ENCODE measurements at places on chromosomes 6 and 20.

GRCh38 chr20:11711214-11711613, 206.5 kb upstream of the BTBD3 start:
- no peak for DNase-seq

GRCh38 chr20:36421641-36422040, 115.5 kb downstream of the DLGAP4 start:
- DNase-seq, result no peak

DNA sequence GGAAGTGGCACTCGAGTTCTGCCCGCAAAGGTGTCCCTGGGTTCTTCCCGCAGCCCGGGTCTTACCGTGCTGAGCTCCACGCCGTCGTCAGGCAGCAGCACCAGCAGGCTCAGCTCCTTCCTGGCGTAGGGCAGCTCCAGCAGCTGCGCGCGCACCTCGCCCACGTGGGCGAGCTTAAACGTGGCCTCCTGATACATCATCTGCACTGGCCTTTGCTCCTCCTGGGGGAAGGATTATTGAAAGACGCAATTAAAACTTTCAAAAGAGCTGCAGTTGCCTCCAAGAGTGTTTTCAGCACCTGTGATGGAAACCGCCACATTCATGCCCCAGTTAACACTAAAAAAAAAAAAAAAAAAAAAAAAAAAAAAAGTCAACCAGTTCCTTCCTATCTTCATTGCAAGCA, 11.3 kb downstream of the SERPINB9 start:
- DNase-seq, result peak; percentile 74

DNA sequence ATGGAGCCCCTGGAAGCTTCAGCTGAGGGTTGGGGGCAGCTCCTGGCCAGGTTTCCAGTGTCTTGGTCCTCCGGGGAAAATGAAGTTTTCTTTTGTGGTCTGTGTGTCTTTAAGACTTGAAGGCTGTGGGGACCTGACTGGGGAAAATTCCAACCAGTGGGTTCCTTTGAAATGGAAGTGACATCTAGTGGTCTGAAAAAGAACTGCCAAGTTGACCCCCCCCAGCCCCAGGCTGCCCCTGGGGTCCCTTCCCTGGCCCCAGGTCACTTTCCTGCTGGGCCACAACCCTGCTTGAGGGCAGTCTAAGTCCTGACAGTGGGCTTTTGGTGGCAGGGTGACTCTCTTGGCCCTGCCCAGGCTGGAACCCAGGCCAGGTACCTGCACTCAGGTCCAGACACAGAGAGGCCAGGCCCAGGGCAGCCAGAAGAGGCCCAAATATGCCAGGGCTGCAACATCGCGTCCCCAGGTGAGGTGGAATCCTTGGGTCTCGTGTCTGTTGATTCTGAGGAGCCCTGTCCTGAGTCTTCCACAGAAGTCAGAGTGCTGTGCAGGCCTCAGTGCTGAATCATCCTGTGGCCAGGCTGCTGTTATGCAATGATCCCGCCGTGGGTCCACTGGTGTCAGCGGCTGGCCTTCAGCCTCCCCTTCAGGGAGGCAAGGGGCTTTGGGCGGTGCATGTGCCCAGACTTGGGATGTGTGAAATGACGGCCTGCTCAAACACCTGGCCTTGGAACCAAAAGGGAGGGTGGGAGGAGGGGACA, 68.4 kb downstream of the VEGFA start:
- peak; percentile 48 for DNase-seq

DNA sequence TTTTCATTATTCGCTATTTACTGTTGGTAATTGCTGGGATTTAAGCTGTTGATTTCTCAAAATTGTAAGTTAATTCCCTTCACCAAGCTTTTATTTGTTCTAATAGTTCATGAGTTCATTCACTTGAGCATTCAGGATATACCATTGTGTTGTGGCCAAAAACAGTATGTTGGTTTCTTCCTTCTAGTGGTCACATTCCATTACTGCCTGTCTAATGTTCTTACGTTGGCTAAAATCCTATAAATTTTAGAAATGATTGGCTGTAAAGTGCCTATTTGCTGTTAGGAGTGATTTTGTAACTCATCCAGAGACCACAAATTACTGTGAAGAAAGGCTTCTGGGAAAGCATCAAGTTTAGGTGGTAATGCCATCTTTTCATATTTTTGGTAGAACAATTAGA, 76.3 kb downstream of the FARS2 start:
- DNase-seq, result no peak

DNA sequence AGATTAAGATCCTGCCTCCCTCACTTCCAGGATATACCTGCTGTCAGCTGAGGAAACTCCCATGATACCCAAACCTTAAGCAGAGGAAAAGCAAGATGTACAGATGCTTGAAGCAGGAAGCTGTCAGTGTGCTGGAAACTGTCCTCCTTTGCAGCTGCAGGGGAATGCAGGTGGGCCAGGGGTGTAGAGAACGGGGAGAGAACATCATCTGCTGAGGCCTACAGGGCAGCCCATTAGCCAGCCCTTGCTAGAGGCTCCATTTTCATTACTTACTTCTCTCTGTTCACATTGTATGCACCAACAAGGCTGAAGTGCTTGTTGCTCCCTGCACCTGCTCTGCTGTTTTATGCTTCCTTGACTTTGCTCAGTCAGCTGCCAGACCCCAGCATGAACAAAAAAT, 119.1 kb downstream of the PRND start:
- DNase-seq, result no peak

- DNase-seq, result no peak
Measured at GRCh38 chr6:170476360-170476759, 76.7 kb downstream of the PSMB1 start.

DNA sequence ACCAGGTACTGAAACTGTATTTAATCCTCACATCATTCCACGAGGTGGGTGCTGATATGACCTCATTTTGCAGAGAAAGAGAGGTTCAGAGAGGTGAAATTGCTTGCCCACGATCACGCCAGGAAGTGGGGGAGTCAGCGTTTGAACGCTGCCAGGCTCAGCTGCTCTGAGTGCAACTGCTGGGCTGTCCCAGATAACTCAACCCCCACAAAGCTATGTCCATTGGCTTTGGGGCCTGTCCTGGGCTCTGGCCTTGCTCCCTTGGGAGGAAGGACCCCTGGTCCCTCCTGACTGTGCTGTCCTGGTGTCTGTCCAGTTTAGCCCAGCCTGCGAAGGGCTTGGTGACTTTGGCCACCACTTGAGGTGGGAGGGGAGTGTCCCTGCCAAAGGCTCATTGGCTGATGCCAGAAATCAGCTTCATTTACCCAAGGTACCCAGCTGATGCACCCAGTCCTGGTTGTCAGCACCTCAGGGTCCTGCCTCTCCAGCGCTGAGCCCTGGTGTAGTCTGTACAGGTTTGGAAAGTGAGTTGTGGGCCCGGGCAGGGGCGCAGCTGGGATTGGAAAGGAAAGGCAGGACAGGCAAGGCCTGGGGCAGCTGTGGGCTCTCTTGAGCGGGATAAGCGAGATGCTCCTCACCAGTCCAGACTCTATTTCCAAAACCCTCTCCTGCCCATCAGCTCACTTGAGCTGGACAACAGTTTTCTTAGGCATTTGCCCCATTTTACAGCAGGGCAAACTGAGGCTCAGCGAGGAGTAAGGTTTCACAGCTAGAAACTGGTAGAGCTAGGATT, 38.5 kb downstream of the SUN5 start:
- DNase-seq, result no peak

GRCh38 chr6:111565326-111566221, 40.1 kb downstream of the TRAF3IP2 start:
- no peak for DNase-seq

DNA sequence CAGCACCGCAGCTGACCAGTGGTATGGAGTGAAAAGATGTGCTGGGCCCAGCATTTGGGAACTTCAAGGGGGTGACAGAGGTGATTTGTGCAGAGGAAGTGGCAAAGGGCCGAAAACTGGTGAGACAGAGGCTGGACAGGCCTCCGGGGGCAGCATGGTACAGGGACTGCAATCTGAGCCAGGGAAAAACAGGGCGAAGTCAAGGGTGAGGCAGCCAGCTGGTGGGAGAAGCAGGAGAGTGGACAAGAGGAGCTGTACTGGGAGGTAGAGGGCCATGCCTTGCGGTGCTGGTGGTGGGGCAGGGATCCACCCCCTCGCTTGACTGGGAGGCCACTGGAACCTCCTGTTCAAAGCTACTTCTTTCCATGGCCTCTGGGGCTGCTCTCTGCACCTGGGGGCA, 7.3 kb upstream of the GFRA4 start:
- DNase-seq, result no peak

- DNase-seq, result no peak
Measured at GRCh38 chr6:151702851-151703658, 104.4 kb upstream of the ESR1 start.

GRCh38 chr6:139402876-139403386, 28.5 kb upstream of the CITED2 start:
- no peak for DNase-seq

- no peak for DNase-seq
Measured at GRCh38 chr20:35200267-35200666, 26.2 kb upstream of the MMP24 start.

DNA sequence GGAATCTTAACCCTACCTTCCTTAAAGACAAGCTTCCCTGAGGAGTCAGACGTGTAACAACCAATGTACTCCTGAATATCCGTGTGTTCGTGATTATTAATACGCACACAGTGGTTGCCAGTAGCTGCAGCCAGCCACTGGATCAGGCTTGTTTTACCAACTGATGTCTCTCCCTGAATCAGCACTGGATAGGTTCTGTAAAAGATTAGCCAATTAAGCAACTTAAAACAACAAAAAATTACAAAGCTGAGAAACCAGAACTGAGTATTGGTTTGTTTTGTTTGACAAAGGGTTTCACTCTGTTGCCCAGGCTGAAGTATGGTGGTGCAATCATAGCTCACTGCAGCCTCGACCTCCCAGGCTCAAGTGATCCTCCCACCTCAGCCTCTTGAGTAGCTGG, 69.3 kb downstream of the MDN1 start:
- no peak for DNase-seq

DNA sequence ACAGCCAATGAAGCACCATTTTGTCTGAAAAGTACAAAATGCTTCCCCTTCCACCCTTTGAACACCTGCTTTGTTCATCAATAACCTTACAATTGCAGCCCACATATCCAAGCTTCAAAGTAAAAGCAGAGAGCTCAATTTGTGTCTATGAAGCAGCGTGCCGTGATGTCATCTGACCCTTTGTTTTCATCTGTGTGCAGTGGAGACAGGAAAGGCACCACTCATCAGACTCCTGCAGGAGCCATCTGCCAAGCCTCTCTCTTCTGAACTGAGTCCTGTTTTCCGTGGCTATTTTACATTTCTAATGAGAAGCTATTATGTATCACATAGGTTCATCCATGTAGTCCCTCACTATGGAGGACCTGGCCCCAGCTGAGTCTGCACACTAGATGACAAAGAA, 7.5 kb upstream of the LY86 start:
- DNase-seq, result no peak

DNA sequence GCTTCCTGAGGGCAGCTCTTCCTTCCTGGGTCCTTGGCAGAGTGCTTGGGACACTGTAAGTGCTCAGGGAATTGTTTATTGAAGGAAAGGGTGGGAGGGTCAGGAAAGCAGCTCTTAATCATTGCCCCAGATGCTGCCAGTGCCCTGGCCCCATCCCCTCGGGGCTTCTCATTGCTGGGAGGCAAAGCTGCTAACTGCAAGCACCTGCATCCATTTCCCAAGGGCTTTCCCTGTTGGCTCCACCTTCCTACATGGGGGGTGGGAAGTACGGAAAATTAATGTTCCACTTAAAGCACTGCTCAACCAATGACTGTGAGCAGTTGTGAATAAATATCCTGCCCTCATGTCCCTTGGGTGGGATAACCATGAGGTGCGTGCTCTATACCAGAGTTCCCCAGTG, 56.4 kb downstream of the NDUFAF5 start:
- no peak for DNase-seq

DNA sequence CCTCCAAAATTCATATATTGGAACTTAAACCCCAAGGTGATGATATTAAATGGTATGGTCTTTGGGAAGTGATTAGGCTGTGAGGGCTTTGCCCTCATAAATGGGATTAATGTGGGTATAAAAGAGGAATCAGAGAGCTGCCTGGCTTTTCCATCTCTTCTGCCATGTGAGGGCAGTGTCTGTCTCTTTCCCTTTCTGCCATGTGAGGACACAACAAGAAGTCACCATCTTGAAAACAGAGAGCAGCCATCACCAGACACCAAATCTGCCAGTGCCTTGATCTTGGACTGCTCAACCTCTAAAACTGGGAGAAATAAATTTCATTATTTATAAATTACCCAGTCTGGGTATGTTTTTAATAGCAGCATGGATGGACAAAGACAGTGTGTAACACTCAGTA, 263.0 kb downstream of the PAX1 start:
- no peak for DNase-seq

DNA sequence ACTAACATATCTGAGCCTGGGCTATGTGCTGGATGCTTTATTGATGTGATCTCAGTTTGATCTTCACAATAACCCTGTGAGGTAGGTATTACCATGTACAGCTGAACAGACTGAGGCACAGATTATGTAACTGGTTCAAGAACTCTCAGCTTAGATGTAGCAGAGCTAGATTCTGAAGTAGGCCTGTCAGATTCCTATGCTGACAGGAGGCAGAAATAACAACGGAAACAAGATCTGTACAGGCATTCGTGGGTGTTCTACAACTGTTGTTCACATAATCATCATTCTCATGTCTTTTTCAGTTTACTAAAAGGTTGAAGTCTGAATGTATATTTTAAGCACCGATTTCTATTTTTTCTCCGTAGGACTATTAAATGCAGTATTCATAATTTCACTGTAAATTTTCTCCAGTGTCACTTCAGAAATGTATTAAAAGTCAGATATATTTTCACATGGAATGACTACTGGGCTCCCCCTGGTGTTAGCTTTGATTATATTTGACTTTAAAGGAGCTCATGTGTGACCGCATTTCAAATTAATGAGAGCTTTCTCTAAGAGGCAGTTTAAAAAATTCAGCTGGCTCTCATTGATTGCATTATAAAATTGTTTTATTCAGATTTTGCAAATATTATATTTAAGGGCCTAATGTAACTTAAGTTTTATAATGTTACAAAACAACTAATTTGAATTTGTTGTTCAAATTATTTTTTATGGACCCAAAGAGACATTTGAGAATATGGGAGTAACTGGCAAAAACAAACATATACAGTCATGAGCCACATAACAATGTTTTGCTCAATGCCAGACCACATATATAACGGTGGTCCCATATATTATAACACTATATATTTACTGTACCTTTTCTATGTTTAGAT, 36.4 kb upstream of the SLC17A4 start:
- DNase-seq, result no peak

- no peak for DNase-seq
Measured at GRCh38 chr6:134138226-134138975, 86.0 kb upstream of the SLC2A12 start.

GRCh38 chr6:144582939-144583613, 297.9 kb downstream of the UTRN start:
- peak; percentile 76 for DNase-seq

GRCh38 chr6:19995575-19996257, 158.5 kb downstream of the ID4 start:
- peak; percentile 58 for DNase-seq

GRCh38 chr6:65182681-65183080, 524.3 kb downstream of the EYS start:
- DNase-seq, result no peak

Data from retina (tissue), 1 donor.